ENCODE measurements at places on chromosomes 2 and 18.
A peak's percentile ranks its signal among the peaks of the same experiment; 100 is the strongest.

DNA sequence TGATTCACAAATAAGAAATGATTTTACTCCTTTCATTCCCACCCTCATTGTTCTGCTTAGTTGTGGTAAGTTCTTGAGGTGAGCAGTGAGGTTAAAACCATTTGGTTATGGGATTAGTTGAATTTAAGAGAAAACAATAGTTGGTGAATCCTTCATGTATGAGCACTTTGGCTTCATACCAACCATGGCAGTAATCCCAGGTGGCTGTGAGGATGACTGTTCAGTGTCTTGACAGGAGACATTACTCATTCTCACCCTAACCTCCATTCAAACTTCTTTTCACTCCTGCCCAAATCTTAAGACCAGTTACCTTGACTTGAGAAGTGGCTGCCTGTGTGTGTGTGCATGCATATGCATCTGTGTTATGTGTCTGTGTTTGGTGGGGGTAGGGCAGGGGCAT lies 143.1 kb downstream of the SETBP1 start:
- DNase-seq = no peak

GRCh38 chr2:75108937-75109482 lies 90.3 kb downstream of the TACR1 start:
- DNase-seq = no peak

GRCh38 chr2:74894272-74894981 lies 60.5 kb downstream of the HK2 start:
- no peak for DNase-seq

GRCh38 chr18:48363175-48363574 lies 46.0 kb downstream of the ZBTB7C start:
- DNase-seq = no peak

DNA sequence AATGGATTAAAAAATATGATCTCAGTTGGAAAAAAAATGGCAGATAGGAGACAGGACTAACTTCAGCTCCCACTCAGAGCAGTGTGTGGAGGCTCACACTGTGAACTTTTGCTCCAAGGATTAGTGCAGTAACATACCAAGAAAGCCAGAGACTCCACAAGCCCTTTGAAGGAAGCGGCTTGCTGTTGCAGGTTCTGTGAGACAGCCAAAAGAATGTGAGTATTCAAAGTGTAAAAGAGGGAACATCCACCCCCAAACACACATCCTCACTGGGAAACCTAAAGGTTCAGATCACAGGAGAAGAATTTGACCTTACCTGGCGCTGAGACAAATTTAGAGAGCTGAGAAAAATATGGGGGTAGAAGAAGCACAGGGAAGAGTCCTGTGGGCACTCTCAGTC lies 77.5 kb downstream of the FAM171B start:
- peak; percentile 82 for DNase-seq

DNA sequence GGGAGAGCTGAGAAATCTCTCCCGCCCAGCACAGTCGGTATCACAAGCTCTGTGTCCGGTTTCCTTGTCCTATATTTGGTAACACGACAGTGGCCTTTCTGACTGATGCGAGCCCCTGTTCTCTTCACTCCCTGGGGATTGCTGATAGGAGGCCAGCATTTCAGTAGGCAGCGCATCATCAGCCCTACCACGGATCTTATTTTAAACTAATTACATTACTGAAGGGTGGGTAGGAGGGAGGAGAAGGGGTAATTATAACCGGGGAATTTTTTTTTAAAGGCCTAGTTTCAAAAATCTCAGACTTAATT lies 125.6 kb upstream of the LGALSL start:
- no peak for DNase-seq

DNA sequence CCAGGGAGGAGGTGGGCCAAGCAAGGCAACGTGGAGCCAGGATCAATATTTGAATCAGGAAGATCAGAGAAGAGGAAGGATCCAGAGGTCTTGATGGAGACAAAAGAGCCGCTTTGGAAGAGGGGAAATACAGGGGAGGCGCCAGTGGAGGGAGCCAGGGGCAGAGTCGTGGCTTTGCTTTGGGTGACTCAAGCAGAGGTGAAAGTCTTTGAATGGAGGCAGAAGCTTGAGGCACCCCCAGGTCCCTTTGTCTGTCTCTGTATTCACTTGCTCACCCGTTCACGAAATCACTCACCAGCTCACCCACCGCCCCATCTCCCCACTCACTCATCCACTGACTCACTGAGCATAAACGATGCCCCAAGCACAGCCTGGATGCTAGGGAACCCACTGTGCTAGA lies 134.1 kb downstream of the ACOXL start:
- no peak for DNase-seq

DNA sequence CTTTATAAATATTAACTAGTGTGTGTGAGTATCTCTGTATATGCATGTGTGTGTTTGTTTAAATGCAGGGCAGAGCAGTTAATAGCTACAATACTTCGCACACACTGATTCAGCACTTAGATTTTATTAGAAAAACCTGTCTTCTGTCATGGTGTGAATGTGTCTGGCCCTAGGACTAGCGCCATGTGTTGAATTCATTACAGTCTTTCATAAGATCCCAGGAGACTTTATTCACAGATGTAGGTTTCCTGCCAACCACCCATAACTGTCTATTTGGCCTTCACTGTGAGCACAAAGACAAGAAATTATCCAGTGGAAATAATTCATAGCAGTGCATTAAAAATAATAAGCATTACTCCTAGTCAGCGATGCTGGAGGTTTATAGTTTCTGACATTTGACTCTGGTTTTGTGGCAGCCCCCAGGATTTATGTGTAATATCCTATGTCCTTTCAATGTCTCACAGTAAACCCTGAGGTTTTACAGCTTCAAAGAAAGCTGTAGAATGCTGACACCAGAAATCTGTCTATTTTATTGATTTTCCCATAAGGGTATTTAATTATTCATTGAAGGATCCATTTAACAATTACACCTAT lies 93.9 kb downstream of the ZNF804A start:
- DNase-seq = no peak

DNA sequence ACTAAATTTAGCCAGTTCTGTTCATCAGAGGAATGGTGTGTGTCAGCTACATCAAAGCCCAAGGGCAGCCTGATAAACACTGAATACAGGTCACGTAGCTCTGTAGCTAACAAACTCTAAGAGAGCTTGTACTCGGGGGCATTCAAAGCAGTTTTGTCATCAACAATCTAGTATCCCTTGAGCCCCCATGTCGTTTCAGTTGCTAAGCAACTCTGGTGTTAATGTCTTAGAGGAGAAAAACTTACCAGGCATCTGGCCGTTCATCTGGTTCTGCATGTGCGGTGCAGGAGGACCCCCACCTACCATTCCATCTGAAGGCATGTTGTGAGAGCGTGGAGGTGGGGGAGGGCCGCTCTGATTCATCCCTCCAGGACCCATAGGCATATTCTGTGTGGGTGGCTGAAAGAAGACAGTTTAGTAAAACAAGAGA lies 33.1 kb downstream of the SS18 start:
- peak; percentile 7 for DNase-seq

DNA sequence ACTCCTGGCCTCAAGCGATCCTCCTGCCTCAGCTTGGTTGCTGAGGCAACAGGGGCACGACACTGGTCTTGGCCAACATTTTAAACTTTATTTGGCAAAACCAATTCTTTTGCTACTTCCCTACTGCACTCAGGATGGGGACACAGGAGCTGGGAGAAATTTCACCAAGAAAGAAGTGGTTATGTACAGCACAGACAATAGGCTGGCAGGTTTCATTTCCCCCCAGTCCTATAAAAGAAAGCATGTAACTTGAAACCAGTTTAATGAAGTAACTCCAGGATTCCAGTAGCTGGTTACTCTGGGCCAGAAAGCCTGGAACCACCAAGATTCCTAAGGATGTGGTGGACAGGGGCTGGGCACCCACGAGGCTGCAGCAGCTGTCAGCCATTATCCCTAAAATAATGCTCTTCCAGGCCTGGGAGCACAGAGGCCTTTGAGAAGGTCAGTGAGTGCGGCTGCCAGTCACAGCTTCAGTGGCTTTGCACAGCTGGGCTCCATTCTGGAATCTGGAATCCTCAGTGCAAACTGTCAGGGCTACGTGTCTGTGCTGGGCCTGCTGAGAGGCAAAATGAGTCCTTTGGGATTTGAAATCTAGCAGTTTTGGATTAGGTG lies 142.3 kb upstream of the ITGA6 start:
- peak; percentile 41 for DNase-seq

- DNase-seq = no peak
Measured at GRCh38 chr2:201952187-201952586, 81.5 kb upstream of the FZD7 start.

GRCh38 chr2:12463189-12463588 lies 253.5 kb upstream of the TRIB2 start:
- DNase-seq = no peak

GRCh38 chr2:85187069-85187468 lies 53.9 kb downstream of the TCF7L1 start:
- DNase-seq = no peak

GRCh38 chr2:234399451-234400246 lies 97.2 kb downstream of the ARL4C start:
- no peak for DNase-seq

DNA sequence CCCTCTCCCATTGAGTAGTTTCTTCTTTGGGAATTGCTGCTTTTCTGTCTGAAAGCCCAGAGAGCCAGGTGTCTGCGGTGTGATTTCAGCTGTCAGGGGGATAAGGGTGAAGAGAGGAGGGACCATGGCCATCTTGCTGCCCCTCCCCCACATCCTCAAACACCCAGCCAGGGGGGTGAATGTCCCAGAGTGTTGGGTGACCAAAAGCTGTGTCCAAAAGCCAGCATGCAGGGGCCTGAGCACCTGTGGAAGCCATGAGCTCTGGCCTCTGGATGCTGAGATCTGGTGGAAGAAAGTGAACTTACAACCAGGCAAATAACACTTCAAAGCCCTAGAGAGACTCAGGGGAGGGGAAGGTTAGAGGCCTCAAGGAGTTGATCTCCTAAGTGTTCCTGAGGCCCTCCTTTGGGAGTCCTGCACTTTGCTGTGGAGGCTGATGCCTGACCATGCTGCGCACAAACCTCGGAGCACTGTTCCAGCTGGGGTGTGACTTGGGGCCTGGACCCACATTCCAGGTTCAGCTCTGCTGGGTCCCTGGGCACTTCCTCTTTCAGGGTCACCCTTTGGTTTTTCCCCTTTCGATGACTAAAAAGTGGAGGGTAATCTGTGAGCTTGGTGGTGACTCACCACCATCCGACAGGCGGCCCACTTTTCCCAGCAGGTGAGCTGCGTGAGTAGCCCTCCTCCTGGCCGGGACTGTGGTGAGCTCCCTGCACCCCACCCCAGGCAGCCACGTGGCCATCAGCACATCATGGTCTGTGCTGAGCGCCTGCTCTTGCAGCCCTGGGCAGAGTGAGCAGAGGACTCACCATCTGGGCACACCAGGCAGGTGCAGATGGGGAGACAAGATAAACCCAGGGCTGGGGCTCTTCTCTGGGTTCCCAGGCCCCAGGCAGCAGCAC lies 66.8 kb upstream of the FOSL2 start:
- DNase-seq = no peak

- DNase-seq = no peak
Measured at GRCh38 chr2:84924173-84925106, 19.0 kb downstream of the TMSB10 start.

- no peak for DNase-seq
Measured at GRCh38 chr2:40087927-40088326, 308.9 kb upstream of the THUMPD2 start.

- no peak for DNase-seq
Measured at GRCh38 chr2:121203591-121204249, 81.3 kb downstream of the TFCP2L1 start.

GRCh38 chr18:23159344-23159743 lies 24.1 kb downstream of the CABLES1 start:
- DNase-seq = no peak

DNA sequence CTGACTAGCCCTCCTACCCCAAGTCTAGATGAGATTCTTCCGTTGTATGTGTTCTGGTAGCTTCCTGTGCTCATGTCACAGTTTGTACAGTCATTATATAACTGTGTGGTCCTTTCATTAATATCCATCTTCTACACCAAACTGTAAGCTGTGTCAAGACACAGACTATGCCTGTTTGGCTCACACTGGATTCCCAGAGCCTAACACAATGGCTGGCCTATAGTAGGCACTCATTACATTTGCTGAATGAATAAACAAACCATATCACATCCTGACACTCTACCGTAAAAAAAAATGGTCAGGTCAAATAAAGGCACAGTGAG lies 72.6 kb downstream of the ANKRD44 start:
- no peak for DNase-seq

DNA sequence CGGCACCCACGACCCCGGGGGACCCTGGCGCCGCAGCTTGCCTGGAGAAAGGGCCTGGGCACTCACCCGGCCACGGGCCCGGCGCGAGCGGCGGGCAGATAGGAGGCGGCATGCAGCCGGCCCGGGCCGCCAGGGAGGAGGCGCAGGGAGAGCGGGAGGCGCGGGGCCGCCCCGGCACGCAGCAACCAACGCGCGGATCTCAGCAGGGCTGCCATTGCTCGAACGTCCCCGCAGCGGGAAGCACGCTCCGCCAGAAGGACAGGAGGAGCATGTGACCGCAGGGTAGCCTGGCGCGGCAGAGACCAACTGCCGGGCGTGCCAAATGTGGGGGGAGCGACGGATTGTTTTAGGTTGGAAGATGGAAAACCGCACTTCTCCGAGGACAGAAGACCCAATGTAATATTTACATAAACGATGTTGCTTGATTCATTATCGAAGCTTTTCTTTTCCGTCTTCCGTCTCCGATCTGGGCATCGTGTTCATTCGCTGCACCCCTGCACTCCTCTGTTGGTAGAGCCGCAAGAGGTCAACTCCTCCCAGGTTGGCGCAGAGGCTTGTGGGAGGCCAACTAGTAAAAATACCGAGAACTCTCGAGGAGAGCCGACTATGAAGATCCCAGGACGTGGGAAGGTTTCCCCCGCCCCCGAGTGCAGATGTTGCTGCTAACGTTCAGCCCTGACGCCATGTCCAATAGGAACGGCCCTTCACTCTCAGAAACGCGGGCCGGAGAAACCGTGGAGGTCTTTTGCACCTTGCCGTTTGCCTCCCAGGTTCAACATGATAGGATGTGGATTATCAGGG lies at the start of gene LRPPRC:
TSS of gene LRPPRC (minus strand) at position 257 of the 801 bp plus-strand sequence. CDS start at position 215, 42 bp downstream.
- peak; percentile 94 for DNase-seq

DNA sequence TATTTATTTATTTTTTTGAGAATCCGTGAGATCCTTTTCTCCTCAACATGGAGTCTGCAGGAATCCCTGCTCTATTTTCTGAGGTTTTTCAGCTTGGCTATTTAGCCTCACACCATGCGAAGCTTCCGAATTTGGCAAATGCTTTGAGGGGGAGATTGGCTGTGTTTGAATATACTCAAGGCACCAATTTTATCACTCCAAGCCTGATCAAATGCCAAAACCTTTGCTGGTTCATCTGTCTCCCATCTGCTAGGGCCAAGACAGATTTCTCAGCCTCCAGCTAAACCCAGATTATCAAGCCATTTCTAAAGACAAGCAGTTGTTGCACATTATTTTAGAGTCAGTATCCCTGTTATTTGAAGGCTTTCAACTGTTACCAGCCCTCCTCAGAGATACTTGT lies 295.7 kb downstream of the XIRP2 start:
- DNase-seq = no peak

GRCh38 chr2:137220438-137220993 lies 455.2 kb downstream of the THSD7B start:
- DNase-seq = no peak

GRCh38 chr18:23333827-23334226 lies 119.3 kb upstream of the RIOK3 start:
- no peak for DNase-seq
